ENCODE measurements at places on chromosomes 5 and 9.

GRCh38 chr9:78972303-78972999, 599.3 kb upstream of the TLE4 start:
- no peak for DNase-seq

DNA sequence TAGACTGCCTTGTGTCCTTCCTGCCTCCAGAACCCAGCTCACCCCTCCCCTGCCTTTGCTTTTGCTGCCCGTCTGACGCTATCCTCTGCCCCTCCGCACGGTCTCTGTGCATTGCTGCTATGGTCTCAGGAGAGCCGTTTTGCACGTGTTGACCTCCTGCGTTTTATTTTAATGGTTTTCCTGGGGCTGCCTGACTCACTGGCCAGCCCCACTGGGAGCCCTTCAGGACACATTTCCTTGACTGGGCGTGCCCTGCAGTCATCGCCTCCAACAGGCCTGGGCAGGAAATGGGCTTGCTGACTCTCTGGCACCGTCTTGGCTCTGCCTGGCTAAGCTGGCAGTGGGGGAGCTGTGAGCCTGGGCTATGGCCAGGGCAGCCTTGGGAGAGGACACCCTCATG, 17.9 kb upstream of the ASS1 start:
- no peak for DNase-seq

DNA sequence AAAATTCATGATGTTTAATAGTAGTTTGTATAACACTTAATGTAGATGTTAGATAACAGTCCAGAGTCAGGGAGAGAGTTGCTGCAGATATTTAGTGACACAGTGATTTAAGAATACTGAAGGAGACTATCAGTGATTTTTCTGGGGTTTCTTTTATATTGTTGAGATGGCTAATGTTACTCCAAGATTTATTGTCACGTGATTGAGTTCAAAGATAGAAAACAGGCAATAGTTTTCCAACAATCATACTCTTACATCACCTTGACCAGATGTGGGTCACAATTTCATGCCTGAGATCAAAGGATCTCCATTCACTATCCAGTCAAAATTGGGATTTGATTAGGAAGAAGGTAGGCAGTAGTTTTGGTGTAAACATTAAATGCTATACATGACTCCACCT, 580.0 kb upstream of the ARRDC3 start:
- DNase-seq, result no peak

GRCh38 chr9:16484744-16485143, 385.7 kb downstream of the BNC2 start:
- no peak for DNase-seq

DNA sequence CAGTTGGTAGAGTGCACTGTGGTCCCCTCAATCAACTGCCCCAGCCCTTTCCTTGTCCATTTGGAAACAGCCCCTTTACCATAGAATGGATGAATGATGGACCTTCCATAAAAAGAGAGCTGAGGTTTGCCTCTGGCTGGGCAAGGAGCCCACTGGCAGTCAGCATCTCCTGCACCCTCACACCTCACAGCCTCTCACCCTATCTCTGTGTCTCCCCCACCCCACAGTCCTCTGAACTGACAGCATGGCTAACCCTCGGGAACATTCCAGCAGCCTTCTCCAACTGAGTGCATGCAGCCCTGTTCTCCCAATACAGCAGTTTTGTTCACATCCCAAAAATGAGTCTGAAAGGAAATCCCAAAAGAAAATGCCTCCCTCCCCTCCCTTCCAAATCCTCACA, 51.7 kb downstream of the RETREG1 start:
- DNase-seq, result no peak

DNA sequence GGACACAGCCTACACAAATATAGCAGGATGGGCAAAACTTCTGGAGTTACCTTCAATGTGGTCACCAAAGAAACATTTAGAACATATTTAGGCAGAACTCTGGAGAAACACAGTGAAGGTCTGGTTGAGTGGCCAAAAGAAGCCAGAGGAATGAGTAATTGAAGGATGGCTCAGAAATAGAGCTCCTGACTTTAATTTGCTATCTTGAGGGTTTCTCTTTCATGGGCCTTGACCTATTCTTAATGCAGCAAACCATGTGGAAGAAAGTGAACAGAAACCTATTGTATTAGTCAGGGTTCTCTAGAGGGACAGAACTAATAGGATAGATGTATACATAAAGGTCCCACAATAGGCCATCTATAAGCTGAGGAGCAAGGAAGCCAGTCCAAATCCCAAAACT, 650.5 kb downstream of the ACTL7B start:
- no peak for DNase-seq

GRCh38 chr9:87119328-87119881, 172.1 kb upstream of the GAS1 start:
- DNase-seq, result no peak

GRCh38 chr5:109922381-109922995, 232.8 kb downstream of the MAN2A1 start:
- no peak for DNase-seq

- DNase-seq, result no peak
These were observed 7.8 kb downstream of the LCN10 start for GRCh38 chr9:136734837-136735496.

DNA sequence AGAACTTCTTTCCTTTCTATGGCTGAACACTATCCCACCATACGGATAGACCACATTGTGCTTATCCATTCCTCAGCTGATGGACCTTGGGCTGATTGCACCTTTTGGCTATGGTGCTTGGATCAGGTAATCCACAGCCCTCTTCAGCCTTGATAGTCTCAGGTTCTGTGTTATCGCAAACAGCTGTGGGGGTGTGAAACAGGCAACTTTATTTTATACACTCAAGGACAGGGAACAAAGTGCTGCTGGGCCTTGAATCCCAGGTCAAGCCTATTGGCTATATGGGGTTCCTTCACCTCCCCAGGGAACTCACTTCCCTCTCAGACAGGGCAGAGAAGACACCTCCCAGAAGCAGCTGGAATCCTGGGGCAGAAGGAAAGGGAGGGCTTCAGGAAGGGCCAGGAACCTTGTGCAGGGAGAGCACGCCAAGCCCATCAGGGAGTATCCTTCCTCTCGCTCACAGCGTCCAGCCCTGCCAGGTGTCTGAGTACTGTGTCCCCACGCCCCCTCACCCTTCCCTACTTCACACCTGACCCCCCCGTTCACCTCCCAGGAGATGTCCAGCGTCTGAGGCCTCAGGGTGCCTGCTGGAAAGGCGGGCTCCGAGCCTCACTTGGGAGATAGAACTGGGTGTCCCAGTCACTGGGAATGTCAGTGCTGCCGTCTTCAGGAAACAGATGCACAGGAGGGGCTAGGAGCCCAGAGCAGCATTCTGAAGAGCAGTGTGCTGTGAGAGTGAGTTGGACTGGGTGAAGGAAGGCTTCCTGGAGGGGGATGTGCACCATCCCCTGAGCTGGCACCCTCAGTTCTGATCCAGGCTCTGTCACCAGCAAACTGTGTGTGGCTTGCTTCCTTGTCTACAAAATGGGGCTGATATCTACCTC, 32.8 kb downstream of the AFAP1L1 start:
- DNase-seq, result no peak

GRCh38 chr9:109507421-109507838, 9.3 kb upstream of the PTPN3 start:
- no peak for DNase-seq

Data from stimulated activated CD4-positive, alpha-beta T cell treated with anti-CD3 and anti-CD28 coated beads, Interleukin-4, amount 100 ng/mL, for 1 hour (primary cell).